Liver (tissue), 10 donors: ENCODE measurements at places on chromosomes 16 and 17.

DNA sequence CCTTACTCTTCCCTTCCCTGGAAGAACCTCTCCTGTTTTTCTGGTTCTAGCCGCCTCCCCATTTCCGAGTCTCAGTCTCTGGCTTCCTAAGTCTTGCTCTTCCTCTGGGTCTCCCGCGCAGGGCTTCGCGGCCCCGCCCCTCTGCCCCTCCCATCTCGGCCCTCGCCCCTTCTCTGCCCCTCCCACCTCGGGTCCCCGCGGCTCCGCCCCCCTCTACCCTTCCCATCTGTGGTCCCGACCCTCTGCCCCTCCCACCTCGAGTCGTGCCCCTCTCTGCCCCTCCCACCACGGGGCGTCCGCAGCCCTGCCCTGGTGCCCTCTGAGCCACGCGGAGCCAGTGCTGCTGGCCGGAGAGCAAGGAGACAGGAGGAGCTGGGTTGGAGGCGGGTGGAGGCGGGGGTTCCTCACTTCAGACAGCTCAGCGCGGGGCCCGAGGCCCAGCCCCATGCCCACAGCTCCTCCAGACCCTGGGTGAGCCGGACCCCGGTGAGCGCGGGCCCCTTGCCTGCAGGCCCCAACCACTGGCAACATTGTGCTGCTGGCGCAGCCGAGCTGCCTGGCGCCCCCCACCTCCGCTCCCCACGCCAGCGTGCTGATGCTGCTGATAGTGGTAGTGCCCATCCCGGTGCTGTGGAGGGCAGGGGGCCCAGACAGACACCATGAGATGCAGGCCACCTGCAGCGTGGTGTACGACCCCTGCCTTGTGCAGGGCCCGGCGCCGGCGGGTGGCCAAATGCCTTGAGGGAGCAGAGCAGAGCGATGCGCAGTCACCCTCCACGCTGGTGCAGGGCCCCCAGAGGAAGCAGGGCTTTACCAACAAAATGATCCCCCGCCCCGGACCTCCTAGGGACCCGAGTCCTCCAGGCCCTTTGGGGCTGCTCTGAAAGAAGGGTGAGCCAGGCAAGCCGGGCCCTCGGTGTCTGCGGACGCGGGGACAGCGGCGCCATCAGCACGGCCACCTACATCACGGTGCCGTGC lies 2115.3 kb downstream of the TP53TG3F start:
- H3K4me1 ChIP-seq: no peaks in the 10 kb centered on the region
- H3K4me3 ChIP-seq: no peak overlapping the region
- no peak overlapping the region for H3K27ac ChIP-seq
- H3K36me3 ChIP-seq: no peaks in the 10 kb centered on the region
- no peaks in the 10 kb centered on the region for H3K27me3 ChIP-seq
- DNase-seq: no peak

- no peak for DNase-seq
- H3K27ac ChIP-seq: no peak overlapping the region
- H3K36me3 ChIP-seq: no peaks in the 10 kb centered on the region
- H3K4me3 ChIP-seq: no peak overlapping the region
- no peaks in the 10 kb centered on the region for H3K27me3 ChIP-seq
These were observed 348.3 kb downstream of the C16orf95 start for GRCh38 chr16:86968866-86969265.

- no peak overlapping the region for H3K27ac ChIP-seq
- H3K4me3 ChIP-seq: no peak overlapping the region
- DNase-seq: no peak
- H3K27me3 ChIP-seq: no peaks in the 10 kb centered on the region
- no peaks in the 10 kb centered on the region for H3K4me1 ChIP-seq
These were observed 18.9 kb upstream of the HYDIN start for GRCh38 chr16:71249399-71249798.

- peaks cover 7% of the 10 kb centered on the region for H3K4me1 ChIP-seq
- H3K4me3 ChIP-seq: no peak overlapping the region
- H3K27me3 ChIP-seq: no peaks in the 10 kb centered on the region
- no peaks in the 10 kb centered on the region for H3K36me3 ChIP-seq
- DNase-seq: no peak
- no peak overlapping the region for H3K27ac ChIP-seq
These were observed 67.4 kb downstream of the KANSL1 start for GRCh38 chr17:46125831-46126230.

- no peaks in the 10 kb centered on the region for H3K36me3 ChIP-seq
- no peak for DNase-seq
- H3K27ac ChIP-seq: no peak overlapping the region
- peaks cover 6% of the 10 kb centered on the region for H3K27me3 ChIP-seq
- H3K4me1 ChIP-seq: peaks cover 16% of the 10 kb centered on the region
- H3K4me3 ChIP-seq: no peak overlapping the region
These were observed 2.0 kb upstream of the ACE start for GRCh38 chr17:63474586-63475460.
